ENCODE measurements at places on chromosomes 4 and X.

DNA sequence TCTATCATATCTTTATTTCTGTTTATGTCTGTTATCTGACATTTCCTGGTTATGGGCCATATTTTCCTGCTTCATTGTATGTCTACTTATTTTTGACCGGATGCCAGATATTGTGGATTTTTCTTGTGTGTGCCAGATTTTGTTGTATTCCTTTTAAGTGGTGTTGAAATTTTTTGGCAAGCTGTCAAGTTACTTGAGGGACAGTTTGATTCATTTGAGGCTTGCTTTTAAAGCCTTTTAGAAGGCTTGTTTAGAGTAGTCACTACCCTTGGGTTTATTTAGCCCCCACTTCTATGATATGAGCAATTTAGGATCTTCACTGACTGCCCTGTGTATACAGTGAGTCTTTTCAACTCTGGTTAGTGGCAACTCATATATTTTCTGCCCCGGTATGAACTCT lies 29.2 kb upstream of the NPY2R start:
- DNase-seq, result no peak

DNA sequence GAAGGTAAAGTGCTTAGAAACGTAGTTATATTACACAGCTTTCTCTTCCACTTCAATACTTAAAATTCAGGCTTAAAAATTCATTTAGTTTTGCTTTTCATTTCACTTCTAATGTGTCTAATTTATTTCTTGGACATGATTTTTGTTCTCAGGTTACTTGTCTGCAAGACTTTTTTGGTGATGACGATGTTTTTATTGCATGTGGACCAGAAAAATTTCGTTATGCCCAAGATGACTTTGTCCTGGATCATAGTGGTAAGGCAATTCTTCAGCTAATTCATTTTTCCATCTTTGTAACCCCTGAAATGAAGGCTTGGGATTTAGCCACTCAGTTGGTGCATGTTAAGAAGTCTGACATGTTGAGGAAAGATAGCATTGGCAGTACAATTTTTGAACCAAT lies 114.7 kb downstream of the DCLK2 start:
- DNase-seq, result no peak

DNA sequence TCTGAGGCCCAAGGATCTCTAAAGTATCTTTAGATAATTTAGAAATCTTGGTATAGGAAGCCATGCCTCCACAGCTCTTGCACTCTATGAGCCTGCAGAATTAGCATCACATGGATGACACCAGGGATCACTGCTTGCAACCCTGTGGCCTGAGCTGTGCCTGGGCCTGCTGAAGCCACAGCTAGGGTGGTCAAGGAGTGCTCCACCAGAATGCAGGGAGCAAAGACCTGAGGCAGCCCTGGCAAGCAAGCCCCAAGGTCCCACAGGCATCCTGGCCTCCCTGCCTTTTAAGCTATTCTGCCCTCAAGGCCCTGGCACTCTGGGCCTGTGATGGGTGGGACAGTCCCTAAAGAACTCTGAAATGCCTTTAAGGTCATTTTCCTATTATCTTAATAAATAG lies 105.2 kb upstream of the NALF2 start:
- DNase-seq, result no peak

GRCh38 chr4:144754562-144755410 lies 108.8 kb downstream of the HHIP start:
- peak; percentile 2 for DNase-seq

DNA sequence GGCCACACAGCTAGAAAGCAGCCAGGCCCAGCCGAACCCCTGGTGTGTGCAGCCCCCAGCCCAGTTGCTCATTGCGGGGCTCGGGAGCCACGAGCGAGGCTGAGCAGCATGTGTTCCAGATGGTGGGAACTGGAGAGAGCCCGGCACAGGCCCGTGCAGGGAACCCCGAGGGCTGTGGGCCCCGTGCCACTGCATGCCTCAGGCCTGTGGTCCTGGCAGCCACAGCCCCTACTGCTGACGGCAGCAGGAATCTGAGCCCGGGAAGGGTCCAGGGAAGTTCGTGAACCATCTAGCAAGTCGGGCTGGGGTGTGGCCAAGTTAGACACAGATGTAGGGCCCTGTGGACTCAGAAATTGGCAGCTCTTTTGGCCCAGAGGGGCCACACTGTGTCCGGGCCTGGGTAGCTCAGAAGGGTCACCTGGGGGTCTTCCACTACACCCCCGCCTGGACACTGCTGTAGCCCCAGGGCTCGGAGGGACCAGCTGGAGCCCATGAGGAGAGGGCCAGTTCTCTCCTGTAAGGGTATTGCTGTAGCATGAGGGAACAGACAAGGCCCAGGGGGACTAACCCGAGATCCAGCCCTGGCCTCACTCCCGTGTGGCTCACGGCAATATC lies 12.1 kb downstream of the HTRA3 start:
- no peak for DNase-seq

DNA sequence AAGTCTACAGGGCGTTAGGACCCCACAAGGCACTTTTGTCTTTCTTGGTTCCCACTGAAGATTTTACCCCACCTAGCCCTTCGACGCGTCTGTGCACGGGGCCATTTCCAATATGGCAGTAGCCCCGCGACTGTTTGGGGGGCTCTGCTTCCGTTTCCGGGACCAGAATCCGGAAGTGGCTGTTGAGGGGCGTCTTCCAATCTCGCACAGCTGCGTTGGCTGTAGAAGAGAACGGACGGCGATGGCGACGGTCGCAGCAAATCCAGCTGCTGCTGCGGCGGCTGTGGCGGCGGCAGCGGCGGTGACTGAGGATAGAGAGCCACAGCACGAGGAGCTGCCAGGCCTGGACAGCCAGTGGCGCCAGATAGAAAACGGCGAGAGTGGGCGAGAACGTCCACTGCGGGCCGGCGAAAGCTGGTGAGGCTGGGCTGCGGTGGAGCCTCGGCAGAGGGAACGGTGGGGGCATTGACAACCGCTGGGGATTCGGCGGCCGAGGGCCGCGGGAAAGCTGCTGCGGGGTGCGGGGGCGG lies at the start of gene USP11:
USP11 (plus strand) TSS at position 207 of the 530 bp plus-strand sequence; CDS start at position 242, 35 bp downstream.
- DNase-seq, result no peak
